Epithelial cell of esophagus (primary cell): ENCODE measurements at places on chromosomes 3 and 15.

DNA sequence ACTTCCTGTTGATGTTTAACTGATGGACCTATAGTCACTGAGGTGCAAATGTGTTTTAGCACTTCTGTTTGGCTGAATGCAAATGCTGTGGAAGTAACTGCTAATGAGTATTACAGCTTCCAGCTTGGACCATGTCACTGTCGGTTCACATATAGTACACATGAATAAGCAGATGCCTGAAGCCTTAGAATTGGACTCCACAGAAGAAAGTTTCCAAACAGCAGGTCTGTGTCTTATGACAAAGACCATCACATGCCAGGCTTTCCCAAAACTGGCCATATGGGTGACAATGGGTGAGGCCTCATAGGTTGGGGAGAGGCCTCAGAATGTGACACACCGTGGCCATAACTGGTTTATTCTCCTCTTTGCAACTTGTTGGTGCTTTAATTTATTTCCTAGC lies 241.8 kb downstream of the WNT5A start:
- no peak for DNase-seq

GRCh38 chr15:76310475-76311099 lies 682 bp downstream of the ETFA start:
- DNase-seq, result peak; percentile 18

- no peak for DNase-seq
Measured at GRCh38 chr3:47578119-47578632, 489 bp downstream of the CSPG5 start.

DNA sequence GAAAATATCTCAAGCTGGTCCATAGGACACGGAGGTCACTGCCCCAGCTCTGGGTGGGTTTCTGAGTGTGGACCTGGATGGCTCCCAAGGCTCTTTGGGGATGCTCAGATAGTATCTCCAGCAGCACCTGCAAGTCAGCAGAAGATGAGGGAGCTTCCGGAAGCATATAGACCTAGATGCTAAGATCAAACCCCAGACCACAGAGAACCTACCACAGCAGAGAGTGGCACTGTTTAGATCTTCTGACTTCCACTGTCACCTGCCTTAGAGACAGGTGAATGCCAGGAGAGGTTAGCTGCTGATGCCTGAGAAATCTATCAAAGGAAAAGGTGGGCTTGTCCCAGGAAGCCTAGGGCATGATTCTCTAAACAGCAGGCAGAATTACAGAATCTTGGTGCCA lies 105.7 kb upstream of the TRPM1 start:
- DNase-seq, result no peak

GRCh38 chr3:193911784-193912340 lies 224.1 kb upstream of the HES1 start:
- no peak for DNase-seq

DNA sequence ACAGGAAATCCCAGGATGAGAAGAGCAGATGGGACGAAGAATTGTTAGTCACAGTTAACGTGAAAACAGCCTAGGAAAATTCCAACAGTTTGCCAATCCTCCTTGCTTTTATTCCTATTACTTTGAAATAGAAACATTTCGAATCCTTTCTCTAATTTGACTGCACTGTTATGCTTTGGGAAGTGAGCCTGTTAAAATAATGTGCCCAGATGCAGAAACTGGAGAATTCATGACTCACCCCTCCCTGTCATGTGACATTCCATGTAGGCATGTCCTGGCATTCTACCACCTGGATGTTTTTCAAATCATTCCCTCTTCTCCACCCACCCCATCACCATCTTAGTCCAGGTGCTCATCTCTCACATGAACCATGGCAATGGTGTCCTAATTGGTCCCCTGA lies 107.3 kb downstream of the MINAR1 start:
- peak; percentile 46 for DNase-seq

DNA sequence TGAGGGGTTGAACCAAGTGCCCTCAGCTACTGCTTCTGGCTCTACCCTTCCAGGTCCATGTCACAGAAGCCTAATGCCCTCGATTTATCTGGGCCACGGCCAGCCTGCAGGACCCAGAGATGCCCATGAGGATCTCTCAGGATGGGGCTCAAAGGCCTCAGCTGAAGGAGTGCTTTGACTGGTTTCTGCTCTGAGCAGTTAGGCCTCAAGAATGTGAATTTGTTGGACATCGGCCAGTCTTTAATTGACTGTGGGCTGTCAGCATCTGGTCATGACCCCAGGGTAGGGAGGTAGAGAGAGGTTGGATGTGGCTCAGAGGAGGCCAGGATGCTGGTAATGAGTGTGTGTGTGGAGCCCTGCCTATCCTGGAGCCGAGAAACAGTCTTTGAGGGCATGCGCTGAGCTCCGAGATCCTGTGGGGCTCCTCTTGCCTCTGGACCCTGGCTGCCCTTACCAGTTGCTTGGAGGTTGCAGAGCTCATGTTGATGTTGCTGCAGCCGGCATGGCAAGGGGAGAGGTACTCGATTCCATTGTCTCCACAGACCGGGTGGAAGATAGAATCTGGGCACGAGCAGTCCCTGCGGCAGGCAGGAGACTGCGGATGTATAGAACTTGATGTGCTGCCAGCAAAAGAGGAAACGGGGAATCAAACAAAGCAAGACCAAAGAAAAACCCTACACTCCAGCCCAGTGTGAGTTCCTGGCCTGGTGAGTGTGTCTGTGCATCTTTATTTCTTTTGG lies 49.1 kb upstream of the RAB6B start:
- peak; percentile 41 for DNase-seq

- no peak for DNase-seq
Measured at GRCh38 chr3:134922866-134923265, 127.8 kb downstream of the EPHB1 start.

DNA sequence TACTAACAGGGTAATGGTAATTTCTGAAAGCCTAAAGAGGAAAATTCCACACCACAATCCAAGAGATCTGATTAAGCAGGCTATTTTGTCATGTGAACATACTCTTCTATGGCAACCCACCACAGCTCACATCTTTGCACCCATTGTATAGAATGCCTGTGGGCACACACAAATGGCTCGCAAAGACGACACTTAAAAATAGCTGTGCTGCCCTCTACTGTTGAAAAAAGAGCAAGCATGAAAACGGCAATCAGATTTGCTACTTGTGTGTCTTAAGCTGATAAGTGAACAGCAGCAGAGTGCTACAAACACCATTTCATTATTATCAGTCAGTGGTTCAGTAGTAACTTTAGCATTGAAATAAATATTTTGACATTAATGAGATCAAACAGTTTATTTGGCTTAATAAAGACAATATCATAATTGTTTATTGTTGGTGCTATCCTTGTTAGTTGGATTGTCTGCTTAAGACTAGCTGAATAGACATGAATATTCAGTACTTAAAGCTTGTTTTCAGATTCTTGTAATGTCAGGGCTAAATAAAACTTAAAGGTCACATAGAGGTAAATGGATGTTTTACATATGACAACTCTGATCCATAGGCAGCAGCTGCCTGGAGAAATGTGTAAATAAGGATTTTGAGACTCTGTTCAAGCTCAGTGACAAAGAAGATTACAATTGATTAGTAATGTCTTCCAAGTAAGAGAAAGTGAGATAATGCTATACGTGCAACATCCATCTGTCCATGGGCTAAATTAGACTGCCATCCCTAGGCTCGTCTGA lies 199.1 kb downstream of the LRRN1 start:
- DNase-seq, result peak; percentile 67

DNA sequence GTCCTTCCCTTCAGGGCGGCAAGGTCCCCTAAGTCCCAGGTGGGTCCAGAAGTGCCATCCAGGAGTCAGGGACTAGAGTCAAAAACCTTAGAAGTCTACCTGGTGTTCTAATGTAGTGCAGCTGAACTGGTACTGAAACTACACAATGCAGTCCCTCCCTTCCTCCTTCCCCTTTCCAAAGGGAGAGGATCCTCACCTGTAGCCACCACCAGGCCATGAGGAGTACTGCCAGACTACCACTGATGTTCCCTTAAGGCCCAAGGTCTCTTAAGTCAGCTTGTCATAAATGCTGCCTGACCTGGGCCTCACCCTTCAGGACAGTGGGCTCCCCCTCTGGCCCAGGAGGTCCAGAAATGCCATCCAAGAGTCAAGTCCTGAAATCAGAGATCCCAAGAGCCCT lies 98.9 kb downstream of the ULK4 start:
- DNase-seq, result peak; percentile 39

DNA sequence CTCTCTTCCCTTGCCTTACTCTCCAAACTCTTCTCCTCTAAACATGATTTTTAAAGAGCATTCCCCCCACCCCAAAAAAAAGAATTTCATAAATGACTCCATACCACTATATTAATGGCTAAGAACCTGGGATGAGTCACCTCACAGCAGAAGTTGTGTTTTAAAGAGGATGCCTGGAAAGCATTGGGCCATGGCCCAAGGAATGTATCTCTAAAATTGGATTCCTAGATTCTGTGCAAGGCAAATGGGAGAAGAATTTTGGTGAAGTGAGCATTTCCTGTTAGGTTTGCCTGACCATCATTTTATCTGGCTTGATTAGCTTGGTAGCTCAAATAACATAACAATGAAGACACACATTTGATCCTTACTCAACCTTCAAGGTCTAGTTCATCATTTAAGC lies 251.4 kb downstream of the NR1D2 start:
- no peak for DNase-seq

DNA sequence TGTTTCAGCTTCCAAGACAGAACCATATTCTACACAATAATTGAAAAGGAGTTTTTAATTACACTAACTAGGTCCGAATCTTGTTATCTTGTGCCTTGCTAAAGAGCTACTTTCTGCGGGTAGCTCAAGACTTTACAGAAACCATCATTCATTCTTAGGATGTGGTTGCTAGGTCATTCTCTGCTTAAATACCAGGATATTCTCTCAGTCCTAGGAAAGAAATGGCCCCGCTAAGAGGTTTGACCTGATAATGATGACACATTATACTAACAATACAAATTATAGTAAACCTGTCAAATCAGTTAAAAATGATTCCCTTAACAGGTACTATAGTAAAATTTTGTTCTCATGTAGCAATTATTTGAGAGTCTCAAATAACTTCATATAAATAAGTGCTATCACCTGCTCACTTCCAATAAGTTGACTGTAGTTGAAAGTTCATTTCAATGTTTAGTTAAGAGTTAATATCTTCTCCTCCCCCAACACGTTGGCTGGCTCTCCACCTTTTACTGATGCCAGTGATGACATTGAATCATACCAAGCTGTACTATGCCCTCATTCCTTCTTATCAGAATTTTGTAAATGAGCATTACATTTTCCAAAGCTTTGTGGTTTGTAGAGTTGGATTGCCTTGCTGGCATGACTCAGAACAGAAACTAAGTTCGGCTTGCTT lies 3.6 kb upstream of the C3orf85 start:
- DNase-seq, result no peak

DNA sequence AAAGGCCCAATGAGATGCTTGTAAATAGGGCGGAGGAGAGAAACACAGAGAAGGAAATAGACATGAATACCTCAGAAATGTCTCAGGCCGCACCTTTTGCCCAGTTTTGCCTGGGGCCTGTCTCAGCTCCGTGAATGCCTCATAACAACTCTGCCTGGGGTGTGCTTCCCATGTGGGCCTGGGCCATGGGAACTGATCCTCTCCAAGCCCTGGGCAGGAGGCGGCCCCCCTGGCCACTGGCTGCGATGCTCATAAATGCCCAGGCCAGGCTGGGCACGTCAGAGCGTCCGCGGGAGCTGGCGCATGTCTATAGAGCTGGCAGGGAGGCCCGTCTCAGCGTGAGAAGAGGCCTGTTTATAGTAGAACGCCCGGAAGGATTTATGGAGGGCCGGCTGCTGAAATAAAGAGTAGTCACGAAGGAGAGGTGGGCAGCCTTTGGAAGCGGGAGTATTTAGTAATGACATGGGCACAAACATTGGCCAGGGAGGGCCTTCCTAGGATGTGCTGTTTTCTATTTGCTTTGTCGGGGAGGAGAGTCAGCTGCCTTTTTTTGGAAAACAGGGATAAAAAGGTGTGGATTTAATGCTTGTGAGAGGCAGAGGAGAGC lies 85.9 kb upstream of the IGF1R start:
- peak; percentile 99 for DNase-seq

DNA sequence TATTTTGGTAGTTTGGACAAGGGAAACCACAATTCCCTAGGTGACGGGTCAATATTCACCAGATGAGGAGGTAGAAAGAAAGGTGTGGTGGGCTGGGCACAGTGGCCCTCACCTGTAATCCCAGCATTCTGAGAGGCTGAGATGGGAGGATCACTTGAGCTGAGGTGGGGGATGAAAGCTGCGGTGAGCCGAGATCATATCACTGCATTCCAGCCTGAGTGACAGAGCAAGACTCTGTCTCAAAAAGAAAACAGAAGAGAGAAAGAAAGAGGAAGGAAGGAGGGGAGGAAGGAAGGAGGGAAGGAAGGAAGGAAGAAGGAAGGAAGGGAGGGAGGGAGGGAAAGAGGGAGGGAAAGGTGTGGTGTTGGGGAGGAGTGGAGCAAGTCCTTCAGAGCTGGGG lies 56.1 kb upstream of the RNF7 start:
- DNase-seq, result no peak

- DNase-seq, result no peak
Measured at GRCh38 chr15:44394062-44394461, 33.4 kb upstream of the CTDSPL2 start.

DNA sequence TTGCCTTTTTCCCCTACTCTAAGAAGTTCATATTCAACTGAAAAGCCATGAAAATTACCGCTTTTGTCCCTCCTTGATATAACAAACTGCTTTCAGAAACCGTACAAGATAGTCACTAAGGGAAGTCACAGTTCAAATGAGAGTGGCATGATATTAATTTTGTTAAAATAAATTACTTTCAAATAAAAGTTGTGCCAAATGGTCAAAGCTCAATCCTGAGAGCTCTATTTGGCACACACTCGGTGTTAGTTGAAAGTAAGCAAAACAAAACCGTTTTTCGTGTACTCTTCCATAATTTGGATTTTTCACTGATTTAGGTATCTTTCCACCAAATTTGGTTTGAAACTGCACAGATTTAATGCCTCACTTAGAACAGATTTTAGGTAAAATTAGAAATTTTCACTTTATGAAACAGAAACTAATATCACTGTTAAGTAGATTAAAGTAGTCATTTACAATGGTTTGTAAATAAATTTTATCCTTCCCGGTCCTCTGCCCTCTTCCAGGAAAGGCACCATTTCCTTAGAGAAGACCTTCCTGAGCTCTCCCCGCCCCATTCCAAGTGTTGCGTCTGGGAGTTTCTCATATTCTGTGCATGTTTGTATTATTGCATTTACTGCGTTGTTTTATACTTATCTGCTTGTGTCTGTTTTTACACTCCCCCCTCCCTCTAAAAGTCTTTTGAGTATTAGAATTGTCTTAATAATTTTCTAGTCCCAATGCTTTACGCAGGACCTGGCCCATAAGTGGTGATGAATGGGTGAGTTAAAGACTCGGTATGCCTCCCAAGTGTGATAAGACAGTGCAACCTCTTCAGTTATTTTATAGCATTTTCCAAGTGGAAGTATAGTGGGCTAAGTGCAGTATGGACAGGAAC lies 853 bp downstream of the TCAIM start:
- peak; percentile 14 for DNase-seq

DNA sequence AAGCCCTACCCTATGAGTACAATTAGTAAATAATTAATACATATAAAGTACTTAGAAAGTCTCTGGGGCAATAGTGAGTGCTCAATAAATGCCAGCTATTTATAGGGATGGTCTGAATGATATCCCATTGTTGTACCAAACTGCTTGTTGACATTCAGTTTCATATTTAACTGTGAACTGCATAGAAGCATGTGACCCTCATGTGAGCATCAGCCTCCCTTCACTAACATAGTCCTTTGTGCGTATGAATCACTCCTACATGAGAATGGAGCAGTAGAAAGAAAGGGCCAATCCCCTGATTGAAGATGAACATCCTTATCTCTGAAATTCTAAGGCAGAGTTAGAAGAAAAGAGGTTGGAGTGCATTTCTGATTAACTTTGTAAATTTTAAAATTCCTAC lies 68.7 kb upstream of the ATP10A start:
- no peak for DNase-seq
